ENCODE measurements at places on chromosomes 13 and 19.

GRCh38 chr19:29495091-29495490 lies 30.7 kb upstream of the VSTM2B start:
- no peak for DNase-seq

- DNase-seq, result no peak
These were observed 43.3 kb downstream of the VWA8 start for GRCh38 chr13:41917641-41918040.

DNA sequence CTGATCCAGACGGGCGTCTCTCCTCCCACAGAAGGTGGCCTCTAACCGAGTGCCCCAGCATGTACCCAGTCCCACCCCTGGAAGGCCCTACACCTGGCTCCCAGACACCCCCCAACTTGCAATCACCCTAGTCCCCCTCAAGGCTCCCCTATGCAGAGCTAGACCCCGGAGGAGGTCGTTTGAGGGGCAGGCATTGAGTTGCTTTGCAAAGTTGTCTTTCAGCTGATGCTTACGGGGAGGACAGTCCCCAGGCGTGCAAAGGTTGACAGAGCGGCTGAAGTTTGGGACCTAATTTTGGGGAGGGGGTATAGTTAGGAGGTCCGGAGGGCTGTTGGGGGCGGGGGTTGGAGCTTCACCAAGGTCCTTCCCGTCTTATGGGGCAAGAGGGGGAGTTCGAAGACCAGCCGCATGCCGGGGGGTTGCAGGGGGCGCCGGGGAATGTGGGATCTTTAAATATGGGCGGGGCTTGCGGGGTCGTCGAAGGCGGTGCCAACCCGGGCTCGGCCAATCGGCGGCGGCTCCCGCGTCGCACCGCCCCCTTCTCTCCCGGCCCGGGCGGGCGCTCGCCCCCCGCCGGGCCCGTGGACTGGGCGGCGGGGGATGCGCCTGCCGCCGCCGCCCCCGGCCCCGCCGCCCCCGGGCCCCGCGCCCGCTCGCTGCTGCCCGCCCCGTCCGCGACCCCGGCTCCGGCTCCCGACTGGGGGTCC lies at the start of gene KCNN1:
Gene KCNN1 (plus strand): TSS at position 558 of the 707 bp plus-strand sequence. CDS start 6,782 bp downstream, outside the sequence.
- DNase-seq, result no peak

DNA sequence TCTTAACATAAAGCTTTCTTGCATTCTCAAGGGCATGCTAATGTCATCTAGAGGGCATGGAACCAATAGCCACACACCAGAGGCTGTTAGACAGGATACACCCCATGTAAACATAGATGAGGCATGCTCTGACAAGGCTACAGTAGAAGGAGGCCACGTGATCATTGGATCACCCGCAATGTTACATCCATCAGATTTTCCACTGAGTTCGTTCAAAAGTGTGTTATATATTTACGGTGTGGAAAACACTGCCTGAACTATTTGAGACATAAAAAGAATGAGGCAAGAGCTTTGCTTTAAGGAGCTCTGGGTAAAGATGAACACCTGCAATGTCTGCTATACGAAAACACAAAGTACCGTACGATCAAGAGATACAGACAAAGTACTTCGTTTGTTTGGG lies 817.5 kb upstream of the SLC10A2 start:
- no peak for DNase-seq

- no peak for DNase-seq
These were observed 21.4 kb downstream of the TEX29 start for GRCh38 chr13:111341886-111342285.

GRCh38 chr19:46115396-46116106 lies 8.9 kb downstream of the IGFL3 start:
- DNase-seq, result no peak

DNA sequence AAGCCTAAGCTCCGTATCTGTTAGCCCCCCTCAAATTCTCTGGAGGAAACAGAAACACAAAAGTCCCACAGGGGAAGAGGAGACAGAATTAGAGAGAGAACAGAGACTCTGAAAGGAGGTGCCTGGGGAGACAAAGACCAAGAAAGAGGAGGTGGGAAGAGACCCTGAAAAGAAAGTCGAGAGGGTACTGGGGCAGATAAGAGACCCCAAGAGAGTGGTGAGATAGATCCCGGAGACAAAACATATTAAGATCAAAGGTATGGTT lies 915 bp upstream of the GRWD1 start:
- DNase-seq, result no peak

GRCh38 chr13:63551731-63552130 lies 2136.1 kb upstream of the PCDH20 start:
- DNase-seq, result no peak

GRCh38 chr13:44271915-44272341 lies 101.7 kb upstream of the SERP2 start:
- no peak for DNase-seq

- peak; percentile 59 for DNase-seq
These were observed 27.5 kb upstream of the SHKBP1 start for GRCh38 chr19:40549007-40549708.

- DNase-seq, result no peak
These were observed 311.3 kb downstream of the FGF14 start for GRCh38 chr13:102090532-102090931.

DNA sequence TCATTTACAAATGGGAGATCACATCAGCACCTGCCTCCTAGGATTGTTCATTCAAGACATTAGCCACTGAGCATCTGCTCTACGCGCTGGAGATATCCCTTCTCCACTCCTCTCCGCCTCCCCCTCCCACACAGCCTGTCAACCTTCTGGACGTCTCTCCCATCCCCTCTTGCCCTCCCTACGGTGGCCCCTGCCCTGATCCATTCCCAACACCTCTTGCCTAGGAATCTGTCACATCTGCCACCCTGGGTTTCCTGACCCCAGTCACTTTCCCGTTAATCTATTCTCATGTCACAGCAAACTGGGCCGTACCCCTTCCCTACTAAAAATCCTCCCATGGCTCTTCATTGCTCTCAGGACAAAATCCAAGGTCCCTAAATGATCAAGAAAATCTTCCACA lies 10.3 kb downstream of the DYRK1B start:
- DNase-seq, result no peak

DNA sequence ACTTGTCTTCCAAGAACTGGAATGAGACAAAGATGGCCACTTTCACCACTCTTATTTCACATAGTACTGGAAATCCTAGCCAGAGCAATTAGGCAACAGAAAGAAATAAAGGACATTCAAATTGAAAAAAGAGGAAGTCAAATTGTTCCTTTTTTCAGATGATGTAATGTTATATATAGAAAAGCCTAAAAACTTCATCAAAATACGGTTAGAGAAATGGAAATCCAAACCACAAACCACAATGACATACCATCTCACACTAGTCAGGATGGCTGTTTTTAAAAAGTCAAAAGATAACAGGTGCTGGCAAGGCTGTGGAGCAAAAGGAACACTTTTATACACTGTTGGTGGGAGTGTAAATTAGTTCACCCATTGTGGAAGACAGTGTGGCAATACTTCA lies 113.3 kb upstream of the SPRY2 start:
- no peak for DNase-seq

DNA sequence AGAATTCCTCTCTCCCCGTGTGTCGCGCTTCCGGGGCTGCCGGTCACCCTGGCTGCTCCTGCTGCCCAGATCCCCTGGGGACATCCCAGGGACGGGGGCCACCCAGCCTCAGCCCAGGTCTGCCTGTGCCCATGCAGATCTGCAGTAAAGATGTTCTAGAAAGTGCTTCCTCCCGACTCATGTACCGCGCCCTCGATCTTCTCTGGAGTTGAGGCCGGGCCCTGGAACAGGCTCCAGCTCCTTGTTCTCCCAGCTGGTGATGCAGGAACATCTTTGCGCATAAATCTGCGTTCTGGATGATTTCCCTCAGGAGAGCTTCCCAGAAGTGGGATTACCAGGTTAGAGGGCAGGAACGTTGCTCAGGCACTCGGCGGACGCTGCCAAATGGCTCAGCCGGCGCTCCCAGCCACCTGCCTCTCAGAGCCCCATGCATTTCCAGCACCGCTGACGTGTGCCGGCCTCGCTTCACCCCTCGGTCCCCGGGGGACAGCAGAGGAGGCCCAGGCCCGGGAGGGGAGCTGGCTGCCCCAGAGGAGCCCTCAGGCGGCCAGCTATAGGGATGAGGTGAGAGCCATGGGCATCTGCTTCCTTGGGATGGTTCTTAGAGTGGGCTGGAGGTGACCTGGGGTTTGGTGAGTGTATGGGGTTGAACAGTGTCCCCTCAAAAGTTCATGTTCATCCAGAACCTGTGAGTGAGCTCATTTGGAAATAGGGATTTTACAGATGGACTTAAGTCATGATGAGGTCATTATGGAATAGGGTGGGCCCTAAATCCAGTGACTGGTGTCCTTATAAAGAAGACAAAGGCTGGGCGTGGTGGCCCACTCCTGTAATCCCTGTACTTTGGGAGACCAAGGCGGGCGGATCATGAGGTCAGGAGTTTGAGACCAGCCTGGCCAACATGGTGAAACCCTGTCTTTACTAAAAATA lies 42.6 kb downstream of the CRTC1 start:
- no peak for DNase-seq

GRCh38 chr13:51456510-51456909 lies 3.7 kb upstream of the INTS6 start:
- DNase-seq, result no peak

DNA sequence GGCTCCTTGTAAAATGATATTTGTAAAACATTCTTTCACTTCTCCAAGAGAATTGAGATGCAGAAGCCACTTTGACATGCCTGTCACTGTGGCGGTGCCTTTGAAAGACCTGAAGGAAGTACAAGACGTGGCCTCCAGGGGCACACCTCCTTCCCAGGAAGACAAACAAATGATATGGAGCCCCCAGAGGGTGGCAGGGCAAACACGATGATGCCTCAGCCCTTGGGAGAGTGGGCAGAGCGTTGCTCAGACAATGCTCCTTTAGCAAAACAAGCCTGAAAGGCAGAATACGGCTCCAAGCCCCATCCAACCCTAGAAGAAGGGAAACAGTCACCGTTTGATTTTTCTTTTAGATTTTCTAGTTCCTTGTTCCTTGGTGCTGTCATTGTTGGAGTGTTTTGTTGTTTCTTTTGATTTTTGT lies 9.2 kb upstream of the ATP12A start:
- DNase-seq, result no peak

GRCh38 chr19:40305403-40305802 lies 20.3 kb upstream of the AKT2 start:
- peak; percentile 82 for DNase-seq

GRCh38 chr19:17888260-17888659 lies 16.5 kb downstream of the SLC5A5 start:
- DNase-seq, result no peak

DNA sequence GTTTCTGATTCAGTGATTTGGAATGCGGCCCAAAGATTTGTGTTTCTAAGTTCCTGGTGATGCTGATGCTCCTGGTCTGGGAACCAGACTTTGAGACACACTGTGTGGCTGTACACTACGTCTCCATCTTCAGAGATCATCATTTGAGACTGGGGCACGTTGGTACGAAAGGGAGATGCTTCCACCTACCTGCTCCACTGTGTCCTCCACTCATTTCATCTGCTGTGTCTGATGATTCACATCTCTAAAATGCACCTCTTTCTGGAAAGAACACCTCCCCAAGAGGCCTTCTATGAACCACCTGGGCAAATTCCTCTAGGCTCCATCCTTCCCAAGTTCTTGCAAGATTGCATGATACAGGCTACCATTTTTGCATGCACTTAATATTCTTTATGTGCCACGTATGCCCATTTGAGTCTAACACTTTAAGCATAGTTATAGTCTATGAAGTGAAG lies 58.6 kb downstream of the ERCC5 start:
- DNase-seq, result no peak

DNA sequence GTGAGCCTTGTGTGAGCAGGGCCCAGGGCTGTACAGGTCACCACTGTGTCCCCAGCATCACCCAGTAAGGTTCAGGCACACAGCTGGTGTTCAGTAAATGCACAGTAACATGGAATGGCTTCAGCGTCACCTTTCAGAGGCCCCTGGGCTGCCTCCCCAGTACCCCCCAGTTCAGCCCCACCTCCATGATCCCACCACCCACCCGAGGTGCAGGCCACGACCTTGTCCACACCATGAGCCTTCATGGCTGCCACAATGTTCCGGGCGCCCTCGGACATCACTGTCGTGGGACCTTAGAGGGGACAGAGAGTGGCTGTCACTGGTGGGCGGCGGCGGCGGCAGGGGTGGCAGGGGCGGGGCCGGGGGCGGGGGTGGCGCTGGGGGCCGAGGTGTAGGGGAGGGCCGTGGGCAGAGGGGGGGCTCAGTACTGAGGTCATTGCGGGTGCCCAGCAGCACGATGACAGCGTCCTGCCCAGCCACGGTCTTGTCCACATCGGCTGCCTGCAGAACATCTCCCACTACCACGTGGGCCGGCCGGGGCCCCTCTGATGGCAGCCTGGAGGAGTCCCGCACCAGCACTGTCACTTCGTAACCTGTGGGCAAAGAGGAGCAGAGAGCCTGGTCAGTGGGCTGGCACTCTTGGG lies 7.5 kb downstream of the BLVRB start:
- no peak for DNase-seq

- DNase-seq, result no peak
These were observed 483.3 kb upstream of the SPRY2 start for GRCh38 chr13:80824229-80824628.

DNA sequence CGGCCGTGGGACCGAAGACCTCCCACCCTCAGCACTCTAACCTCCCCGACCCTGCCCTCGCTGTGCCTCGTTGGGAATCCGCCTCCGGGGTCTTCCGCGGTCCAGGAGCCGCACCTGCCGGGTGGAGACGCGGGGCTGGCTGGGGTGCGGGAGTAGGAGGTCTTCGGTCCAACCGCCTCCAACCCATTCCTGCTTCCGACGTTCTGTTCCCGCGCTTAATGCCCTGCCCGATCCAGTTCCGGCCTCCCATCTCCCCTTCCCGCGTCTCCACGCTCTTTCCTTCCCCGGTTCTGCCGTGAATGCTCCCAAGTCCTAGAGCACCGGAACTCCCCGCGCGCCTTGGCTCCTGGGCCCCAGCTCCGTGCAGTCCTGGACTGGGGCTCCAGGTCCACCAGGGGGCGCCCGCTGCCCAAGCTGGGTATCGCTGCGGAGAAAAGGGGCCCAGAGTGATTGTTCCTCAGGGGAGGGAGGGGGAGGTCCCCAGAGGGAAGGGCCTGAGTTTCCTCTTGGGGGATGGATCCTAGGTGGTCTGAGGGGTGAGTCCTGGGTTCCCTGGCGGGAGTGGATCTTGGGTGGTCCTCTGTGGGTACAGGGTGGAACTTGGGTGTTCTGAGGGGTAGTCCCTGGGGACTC lies 14.1 kb upstream of the TNFSF9 start:
- DNase-seq, result peak; percentile 93

DNA sequence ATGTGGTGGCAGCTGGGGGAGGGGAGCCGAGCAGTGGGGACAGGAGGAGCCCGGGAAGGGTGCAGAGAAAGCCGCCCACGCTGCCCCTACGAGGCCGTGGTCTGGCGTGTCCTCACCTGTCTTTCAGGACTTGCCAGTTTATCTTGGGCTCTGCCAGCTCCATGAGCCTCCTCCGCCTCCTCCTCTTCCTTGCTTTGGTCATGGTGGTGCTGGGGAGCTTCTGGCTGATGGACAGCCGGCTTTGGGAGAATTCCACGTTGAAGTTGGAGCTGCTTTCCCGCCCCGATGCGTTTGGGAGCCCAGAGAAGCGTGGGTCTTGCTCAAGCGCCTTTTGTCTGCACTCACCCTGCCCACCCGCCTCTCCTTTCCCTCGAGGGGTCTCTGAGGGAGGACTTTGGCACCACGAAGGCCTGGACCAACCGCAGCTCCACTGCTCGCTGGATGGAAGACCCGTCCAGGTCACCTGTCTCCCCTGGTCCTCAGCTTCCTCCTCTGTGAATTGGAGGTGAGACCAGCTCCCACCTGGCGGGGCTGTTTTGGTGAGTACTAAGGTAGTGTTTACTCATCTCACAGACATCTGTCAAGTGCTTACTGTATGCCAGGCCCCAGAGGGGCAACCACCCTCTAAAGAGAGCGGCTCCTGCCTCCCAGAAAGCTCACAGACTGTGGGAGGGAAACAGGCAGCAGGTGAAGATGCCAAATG lies 29.7 kb upstream of the MIER2 start:
- DNase-seq, result no peak

Data from transverse colon (tissue), 4 donors.